ENCODE measurements at places on chromosomes 11 and 22. TPM values are rescaled to one million over a fixed set of nuclear protein-coding genes. Genes with fewer than 3 reads are reported as not detected.

DNA sequence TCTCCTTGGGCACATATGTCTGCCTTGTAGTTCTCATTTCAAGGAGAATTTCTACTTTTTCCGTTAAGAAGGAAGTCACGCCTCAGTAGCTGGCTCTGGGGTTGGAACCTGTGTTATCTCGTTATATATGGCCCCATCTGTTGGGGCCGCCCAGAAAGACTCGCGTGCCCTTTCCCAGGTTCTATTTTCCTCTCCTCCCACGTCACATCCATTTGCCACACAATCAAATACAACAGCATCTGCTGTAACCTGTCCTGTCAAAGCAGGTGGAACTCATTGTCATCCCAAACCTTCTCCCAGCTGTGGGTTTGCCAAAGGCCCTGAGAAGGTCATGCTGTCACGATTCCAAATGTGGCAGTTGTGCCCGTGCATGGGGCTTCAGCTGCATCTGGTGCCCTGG, 213.1 kb upstream of the ZBED5 start:
- DNase-seq = no peak

- DNase-seq = no peak
Measured at GRCh38 chr22:48577014-48577690, 1250.5 kb downstream of the BRD1 start.

DNA sequence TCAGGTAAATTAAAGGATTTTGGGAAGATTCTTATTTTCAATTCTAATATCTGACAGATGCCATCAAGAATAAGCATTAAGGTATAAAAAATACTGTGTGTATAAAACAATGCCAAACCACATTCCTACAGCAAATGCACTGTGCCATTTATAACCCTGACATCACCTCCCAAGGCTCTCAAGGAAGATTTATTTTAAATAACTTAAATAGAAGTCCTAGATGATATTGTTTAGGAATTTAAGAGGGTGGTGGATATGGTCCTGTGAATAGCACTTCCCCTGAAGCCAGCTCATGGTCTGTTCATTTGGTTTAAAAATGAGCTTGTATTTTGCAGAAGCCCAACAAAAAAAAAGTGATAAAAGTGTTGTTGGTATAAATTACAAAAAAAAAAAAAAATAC, 32.1 kb downstream of the PPIL2 start:
- DNase-seq = no peak

SPON1 gene
- 18.9 TPM for total RNA-seq

- no peak for DNase-seq
Measured at GRCh38 chr11:86790195-86790725, 10.1 kb upstream of the PRSS23 start.

RIMBP3C gene
- 3.5 TPM for total RNA-seq

GRCh38 chr11:117686711-117687110, 110.3 kb downstream of the DSCAML1 start:
- no peak for DNase-seq

GRCh38 chr22:38031491-38031890, 25.7 kb upstream of the PICK1 start:
- no peak for DNase-seq

MRGPRE gene
- not detected for total RNA-seq

DNA sequence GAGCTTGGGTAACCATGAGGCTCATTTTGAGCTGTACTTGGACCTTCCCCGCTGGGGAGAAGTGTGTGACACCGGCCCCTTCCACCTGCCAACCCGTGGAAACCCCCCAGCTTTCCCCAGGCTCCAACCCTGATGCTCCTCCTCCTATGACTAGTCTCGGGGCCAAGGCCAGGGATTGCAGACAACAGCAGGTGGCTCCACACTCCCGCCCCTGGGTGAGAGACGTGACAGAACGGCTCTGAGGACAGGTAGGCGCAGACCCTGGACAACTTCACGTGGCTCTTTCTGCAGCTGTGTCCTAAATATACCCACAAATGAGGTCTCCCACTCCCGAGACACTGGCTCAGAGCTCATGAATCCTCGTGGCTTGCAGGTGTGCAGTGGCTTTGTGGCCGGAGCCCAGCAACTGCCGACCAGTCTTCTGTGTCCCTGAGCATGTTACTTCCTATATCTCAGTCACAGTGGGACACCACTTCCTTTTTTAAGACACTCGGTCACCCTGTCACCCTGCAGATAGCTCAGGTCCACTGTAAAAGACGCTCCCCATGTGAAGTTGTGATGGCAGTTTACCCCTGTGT, 55.2 kb downstream of the NECTIN1 start:
- no peak for DNase-seq

DNA sequence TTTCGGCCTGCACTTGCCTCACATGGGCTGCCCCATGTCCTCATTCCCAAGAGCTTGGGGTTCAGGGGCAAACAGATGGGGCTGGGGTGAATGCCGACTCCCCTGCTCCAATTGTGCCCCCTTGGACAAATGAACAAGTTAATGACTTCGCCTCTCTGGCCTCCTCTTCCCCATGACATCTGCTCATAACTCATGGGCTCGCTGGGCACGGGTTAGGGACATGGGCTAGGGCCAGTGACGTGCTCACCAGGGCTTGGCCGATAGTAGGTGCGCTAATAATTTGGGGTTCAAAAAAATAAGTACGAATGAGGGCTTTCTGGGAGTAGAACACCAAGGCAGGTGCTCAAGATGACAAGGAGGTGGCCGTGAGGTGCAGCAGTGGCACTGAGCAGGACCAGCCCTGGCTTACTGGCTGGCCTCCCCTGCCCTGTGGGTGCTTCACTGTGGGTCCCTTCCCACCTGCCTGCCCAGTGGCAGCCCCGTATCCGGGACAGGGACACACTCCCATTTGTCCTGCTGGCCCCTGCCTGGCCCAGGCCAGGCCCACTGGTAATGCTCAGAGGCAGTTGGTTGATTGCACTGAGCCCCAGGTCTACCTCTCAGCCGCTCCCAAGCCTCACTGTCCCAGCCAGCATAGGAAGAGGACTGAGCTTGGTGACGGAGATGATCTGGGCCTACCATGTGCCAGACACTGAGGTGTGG, 12.3 kb downstream of the CBX6 start:
- DNase-seq = no peak

APOA4 gene
- total RNA-seq = not detected

COX8A gene
- total RNA-seq = 95.2 TPM

GRCh38 chr11:118744046-118744445, 46.9 kb downstream of the DDX6 start:
- DNase-seq = no peak

DNA sequence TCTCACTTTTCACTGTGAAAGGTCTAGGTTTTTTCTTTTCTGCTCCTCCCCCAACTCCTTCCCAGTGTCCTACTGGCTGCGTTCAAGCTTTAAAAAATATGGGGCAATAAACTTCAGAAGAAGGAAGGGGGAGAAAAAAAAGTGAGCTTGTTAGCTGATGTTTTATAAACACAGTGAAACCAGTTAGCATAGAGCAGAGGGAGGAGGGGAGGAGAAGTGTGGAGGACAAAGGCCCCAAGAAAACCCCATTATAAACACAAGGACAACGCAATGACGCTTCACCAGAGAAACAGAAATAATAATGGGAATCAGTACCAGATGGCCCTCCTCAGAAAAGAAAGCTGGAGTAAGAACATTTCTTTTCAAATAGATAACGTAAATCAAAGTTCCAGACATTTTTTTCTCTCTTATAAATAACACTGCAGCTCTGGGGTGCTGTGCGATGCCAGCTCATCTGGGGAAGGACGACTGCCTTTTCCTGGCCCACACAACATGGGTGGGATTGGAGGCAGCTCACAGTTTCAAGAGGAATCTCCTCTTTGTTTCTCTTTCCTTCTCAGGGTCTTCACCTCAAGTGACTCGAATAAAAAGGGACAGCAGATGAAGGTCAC, 235.4 kb upstream of the NARS2 start:
- no peak for DNase-seq

GRCh38 chr11:88377646-88378045, 40.1 kb upstream of the CTSC start:
- no peak for DNase-seq

CRYBB3 gene
- not detected for total RNA-seq

MISFA gene
- total RNA-seq = 0.47 TPM

- DNase-seq = no peak
Measured at GRCh38 chr11:122809866-122810265, 28.4 kb upstream of the CRTAM start.

DNA sequence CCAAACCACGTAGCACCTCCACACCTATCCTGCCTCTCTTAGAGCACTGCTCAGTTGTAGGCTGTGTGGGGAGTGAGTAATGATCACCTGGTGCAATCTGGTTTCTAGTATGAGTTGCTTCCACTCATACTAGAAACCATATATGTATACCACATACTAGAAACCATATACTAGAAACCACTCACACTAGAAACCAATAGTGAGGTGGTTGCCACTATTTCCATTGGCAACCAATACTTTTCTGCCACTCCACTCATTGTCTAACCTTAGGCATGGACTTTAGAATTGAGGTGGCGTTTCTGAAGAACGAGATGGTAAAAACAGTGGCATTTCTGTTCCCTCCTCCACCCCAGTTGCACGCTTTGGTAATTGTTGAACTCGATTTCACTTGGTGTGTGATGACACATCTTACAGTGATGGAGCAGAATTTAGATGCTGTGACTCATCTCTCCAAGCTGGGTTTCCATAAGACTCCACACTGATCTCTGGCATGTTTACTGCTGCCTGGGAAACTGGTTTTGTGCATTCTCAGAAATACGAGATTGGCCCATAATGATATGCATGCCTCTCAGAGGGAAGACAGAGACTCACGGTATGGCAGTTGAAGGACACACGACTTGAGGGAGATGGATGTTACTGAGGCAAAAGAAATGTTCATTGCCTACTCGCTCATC, 82.9 kb downstream of the KIRREL3 start:
- DNase-seq = no peak

DNA sequence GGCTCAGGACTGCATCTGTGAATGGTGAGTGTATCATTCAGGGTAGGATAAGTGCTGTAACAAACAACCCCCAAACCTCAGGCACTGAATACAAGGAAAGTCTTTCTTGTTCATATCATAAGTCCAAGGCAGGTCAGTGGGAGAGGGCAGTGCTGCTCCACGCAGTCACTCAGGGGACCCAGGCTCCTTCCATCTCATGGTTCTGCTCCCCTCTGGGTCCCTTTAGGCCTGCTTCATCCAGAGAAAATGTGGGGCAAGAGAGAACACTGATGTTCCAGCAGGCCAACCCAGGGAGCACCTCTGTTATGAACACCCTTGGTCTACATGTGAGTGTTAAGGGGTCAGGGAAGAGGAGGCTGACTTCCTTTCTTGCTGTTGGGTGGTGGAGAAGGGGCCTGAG, 187.8 kb downstream of the CHST1 start:
- no peak for DNase-seq

TYMP gene
- 3.4 TPM for total RNA-seq

TYR gene
- total RNA-seq = not detected

GP1BB gene
- total RNA-seq = 0.34 TPM

DNA sequence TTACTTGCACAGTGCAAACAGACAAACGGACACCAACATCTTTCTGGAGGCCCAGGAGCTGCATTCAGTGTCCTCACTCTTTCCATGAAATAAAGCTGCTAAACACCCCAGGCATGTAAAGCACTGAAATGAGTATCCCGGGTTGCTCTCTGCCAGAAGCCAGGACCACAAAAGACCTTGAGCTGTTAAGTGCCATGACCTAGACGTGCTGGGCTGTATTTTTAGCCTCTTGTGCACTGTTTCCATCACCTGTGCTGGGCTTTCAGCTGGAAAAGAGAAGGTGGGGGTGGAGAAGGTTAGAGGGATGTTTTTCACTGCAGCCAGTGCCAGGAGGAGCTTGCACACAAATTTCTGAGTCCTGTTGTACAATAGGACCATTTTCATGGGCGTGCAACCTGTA, 3.4 kb upstream of the KREMEN1 start:
- DNase-seq = no peak

DNA sequence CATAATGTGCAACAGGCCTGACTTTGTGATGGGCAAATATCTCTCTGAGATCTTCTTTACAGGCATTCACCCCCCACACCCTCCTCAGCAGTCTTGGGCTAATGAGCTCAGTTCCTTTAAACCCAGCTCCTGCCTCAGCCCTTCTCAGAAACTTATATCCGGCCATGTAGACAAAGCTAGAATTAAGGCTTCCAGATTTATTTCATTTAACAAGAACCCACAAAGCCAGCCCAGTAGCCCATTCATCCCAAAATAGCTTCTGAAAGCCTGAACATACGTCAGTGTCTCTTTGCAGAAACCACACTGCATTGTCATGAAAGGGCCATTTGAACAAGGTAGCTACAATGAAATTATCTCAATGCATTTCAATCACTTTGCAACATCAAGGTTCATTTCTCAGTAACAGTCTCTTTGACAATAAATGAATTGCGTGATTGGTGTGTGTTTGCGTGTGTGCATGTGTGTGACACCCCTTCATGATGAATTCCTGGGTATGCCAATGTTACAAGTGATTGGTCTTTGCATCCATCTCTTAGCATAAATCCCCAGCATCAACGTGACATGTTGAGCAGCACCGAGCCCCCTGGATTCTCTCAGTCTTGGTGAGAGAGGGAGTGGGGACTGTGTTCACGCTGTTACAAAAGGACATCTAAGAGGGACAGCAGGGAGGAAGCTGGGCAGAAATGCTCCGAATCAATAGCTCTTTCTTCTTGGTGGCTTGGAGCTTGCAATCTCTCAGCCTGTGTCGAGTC, 299.6 kb downstream of the KIRREL3 start:
- DNase-seq = no peak

- DNase-seq = no peak
Measured at GRCh38 chr22:48981371-48982061, 846.2 kb downstream of the BRD1 start.

- no peak for DNase-seq
Measured at GRCh38 chr22:44172370-44173108, 8.2 kb upstream of the PARVG start.

GRCh38 chr11:131906963-131907362, 536.5 kb downstream of the NTM start:
- DNase-seq = no peak

- DNase-seq = no peak
Measured at GRCh38 chr11:8624698-8625097, 30.7 kb upstream of the STK33 start.

DNA sequence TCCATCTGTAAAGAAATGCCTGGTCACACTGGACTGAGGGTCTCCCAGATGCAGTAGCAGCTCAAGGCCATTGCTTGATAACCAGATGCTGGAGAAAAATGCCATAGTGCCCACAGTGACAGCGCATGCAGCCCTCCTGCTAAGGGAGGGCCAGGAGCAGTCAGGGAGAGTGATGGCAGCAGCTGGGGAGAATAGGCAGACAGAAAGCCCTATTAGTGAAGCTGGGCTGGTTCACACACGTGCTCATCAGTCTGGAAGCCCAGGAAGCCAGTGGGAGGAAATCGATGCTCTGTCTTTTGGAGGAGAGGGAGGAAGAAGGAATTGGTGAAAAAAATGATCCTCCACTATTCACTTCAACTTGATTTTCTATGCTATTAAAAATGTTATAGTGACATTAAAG, 82.9 kb downstream of the OSBP2 start:
- DNase-seq = no peak

HSPB2 gene
- total RNA-seq = not detected

GRCh38 chr11:62341588-62341987, 4.3 kb downstream of the ASRGL1 start:
- DNase-seq = no peak
